Aorta (tissue), 5 donors: ENCODE measurements at places on chromosomes 1 and 21. TPM values are rescaled to one million over a fixed set of nuclear protein-coding genes. Genes with fewer than 3 reads are reported as not detected.
A peak's percentile ranks its signal among the peaks of the same experiment; 100 is the strongest.

- no peak for DNase-seq
These were observed 108.3 kb downstream of the HIVEP3 start for GRCh38 chr1:41810446-41810845.

GRCh38 chr1:113226148-113226547, 153.2 kb downstream of the LRIG2 start:
- peak; percentile 51 for DNase-seq

GRCh38 chr1:240888039-240888786, 276.3 kb upstream of the GREM2 start:
- no peak for DNase-seq

DNA sequence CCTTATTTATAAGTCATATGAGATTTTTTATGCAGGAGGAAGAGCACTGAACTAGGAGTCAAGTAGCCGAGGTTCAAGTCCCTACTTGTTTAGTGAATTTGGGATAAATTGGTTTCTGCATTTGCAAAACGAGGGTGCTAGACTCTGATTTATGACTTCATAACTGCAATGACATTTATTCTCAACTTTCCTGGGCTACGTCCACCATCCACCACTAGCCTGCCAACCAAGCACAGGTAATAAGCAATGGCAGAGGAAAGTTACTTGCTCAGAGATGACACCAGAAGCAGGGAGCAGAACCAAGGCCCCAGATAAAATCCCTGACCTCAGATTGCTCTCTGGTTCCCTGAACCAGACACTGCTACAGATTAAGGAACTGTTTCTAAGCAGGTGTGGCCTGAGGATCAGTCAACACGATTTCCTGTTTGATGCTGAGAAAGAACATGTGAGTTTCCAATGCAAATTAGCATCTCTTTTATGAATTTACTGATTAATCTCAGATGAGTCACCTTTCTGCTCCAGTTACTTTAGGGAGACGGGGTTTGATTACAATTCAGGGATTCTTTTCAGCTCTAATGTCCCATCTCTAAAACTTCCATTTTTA, 52.7 kb downstream of the PLPP3 start:
- no peak for DNase-seq

DNA sequence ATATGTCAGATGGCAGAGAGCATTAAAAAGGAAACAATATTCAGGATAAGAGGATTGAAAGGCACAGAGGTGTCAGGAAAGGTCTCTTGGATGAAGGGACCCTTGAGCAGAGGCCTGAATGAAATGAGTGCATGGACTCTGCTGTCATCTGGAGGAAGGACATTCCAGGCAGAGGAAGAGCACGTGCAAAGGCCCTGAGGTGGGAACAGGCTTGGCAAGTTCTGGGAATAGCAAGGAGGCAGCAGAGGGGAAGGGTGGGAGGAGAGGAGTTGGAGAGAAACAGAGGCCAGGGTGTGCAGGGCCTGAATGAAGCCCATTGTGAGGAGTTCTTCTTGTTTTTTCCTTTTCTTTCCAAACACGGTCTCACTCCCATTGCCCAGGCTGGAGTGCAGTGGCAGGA, 59.0 kb upstream of the RUNX3 start:
- DNase-seq: no peak

GRCh38 chr1:40267767-40268187, 9.7 kb downstream of the ZMPSTE24 start:
- no peak for DNase-seq

DNA sequence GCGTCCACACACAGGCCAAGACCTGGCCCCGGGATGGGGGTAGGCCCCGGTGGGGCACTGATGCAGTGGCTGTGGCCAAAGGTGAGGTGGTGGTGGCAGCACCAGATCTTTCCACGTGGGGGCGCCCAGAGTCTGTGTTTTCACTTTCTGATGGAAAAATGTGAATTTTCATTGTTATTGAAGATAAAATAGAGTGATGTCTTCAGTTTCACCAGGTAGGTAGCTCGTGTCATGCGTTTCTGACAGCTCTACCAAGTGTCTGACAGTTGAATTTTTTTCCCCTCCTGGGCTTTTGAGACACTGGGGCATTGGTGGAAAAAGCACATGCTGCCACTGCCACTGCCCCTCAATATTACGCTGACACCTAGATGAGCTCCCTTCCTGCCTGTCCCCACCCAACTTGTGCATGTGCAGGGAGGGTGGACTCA, 40.0 kb upstream of the MAGOH start:
- peak; percentile 72 for DNase-seq

DNA sequence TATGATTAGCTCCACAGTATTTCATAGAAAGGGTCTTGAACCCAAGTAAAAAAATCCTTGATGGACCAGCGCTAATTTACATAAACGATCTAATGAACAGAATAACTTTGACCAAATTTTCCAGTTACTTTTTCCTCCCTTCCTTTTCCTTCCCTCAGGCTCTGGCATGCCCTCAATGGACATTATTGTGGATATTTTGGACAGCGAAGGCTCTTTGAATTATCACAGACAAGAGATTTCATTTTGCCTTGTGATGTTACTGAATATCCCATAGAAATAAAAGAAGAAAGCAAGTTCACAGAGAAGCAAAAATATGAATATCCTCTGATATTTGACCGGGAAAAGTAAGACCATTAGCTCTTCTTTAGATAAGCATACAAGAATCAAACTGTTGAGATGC, 60.3 kb upstream of the EXO1 start:
- no peak for DNase-seq

KRTAP19-3 gene
- total RNA-seq: not detected
